Fibroblast of gingiva (primary cell): ENCODE measurements at places on chromosomes 1 and 21.

DNA sequence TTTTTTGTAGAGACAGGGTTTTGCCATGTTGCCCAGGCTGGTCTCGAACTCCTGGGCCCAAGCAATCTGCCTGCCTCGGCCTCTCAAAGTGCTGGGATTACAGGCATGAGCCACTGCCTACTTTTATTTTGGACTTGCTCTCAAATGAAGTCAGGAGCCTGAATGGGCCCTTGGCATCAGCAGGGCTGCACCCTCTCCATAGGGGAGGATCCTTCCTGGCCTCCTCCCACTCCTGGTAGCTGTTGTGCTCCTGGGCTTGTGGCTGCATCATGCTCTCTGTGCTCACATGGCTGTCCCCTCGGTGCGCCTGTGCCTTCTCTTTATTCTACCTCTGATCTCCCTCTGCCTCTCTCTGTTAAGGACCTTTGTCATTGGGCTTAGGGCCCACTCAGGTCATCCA lies 46.4 kb upstream of the DISP3 start:
- no peak for DNase-seq

DNA sequence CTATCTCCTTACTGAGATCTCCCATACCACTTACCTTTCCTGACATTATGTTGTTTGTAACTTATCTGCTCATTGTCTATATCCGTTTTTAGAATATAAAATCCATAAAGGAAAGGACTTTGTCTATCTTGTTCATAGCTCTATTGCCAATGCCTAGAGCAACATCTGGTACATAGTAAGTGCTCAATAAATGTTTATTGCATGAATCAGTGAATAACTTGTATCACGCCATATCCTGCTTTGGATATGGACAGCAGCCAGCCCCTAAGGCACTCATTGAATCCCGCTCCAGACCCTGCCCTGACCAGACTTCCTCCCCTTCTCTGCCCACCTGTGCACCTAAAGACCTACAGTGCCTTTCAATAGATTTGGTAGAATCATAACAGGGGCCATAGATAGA lies 298.1 kb upstream of the PLXNA2 start:
- no peak for DNase-seq

- peak; percentile 48 for DNase-seq
Measured at GRCh38 chr1:244171241-244171985, 120.3 kb downstream of the ZBTB18 start.

DNA sequence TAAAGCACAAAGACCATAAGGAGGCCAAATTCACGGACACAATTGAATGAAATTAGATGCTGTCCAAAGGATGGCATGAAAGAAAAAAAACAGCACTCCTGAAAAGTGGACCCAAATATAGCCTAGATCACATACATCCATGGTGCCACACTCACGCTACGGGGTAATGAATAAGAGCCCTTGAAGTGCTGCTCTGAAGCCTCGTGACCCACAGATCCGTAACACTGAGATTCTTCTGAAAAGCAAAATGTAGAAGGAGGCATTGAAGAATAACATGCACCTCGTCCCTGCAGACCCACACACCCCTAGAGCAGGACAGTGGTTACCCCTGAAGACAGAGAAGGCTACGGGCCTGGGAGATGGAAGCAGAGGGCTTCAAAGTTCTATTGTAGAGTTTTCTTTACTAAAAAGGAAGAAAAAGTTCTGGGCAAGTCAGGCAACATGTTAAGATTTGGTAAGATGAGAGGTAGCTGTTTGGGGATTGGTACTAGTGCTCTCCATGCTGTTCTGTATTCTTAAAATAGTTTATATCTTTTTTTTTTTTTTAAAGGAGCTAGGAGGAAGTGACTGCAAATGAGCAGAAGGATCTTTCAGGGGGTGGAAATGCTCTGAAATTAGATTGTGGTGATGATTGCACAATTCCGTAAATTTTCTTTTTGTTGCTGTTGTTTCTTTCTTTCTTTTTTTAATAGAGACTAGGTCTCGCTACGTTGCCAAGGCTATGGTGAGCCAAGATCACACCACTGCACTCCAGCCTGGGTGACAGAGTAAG lies 4.1 kb upstream of the ITGB2 start:
- peak; percentile 65 for DNase-seq

GRCh38 chr1:104238991-104239390 lies 489.3 kb downstream of the AMY1C start:
- peak; percentile 25 for DNase-seq

DNA sequence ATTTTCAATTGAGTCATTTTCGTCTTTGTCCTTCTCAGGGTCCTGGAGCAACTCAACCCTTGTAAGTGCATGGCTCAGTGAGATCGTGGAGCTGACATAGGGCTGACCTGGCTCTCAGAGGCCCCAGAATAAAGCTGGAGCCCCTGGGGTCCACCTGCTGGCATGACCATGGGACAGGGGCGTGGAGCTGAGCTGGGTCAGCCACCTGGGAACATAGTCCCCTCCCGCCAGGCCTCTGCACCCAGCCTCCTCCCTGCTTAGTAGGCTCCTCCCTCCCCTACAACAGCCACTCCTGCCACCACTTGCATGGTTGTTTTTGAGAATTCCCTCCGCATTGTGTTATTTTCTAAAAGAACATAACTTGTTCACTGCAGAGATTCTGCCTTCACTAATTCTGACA lies 3.1 kb upstream of the RIPK4 start:
- no peak for DNase-seq

GRCh38 chr1:157415661-157416060 lies 136.7 kb downstream of the FCRL5 start:
- no peak for DNase-seq

GRCh38 chr21:44349847-44350772 lies 3.3 kb upstream of the TRPM2 start:
- DNase-seq, result no peak

DNA sequence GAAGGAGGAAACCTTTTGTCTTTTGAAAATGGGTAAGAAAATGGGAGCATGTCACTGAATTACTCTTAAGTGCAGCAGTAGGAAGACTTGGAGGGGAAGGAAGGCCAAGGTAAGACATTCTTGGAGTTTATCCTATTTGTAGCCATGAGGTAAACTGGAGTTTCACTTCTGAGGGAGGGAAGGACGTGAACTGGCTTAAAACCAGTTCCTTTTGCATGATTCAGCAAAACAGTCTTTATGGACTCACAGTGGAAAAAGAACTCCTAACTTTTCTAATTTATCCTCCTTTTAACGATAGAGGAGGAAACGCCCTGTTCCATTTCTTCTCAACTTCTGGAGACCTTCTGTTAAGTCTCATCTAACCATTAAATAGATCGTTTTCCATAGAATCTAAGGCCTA lies 2.5 kb downstream of the PRDX6 start:
- DNase-seq, result peak; percentile 23

DNA sequence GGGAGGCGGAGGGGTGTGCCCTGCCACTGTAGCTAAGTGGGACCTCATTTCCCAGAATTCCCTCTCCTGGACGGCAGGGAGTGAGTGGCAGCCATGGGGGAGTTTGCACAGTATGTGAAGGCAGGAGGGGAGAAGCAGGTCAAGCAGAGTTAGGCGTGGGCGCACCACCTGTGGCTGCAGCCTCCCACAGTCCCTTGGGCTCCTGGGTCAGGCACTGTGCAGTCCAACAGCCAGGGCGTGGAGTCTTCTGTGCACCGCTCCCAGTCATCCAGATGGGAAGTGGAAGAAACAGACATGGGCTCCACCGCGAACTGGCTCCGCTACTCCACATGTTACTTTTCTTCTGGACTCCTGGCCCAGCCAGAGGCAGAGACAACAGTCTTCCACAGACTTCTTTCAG lies 85.4 kb upstream of the TIAM1 start:
- no peak for DNase-seq

DNA sequence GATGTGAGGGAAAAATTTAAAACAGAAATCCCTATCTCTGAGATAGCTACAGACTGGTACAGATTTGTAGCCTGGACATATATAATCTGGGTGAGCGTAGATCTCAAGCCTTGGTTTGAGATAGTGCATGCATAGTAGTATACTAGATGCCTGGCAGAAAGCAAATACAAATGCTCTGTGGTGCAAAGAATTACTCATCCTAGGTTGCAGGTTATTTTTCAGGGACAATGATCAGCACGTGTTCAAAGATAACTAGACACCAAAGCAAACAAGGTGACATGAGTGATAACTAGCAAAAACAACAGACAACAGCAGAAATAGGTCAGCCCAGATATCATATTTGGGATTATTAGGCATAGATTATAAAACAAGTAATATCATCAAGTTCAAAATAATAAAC lies 292.5 kb downstream of the HLX start:
- DNase-seq, result no peak

DNA sequence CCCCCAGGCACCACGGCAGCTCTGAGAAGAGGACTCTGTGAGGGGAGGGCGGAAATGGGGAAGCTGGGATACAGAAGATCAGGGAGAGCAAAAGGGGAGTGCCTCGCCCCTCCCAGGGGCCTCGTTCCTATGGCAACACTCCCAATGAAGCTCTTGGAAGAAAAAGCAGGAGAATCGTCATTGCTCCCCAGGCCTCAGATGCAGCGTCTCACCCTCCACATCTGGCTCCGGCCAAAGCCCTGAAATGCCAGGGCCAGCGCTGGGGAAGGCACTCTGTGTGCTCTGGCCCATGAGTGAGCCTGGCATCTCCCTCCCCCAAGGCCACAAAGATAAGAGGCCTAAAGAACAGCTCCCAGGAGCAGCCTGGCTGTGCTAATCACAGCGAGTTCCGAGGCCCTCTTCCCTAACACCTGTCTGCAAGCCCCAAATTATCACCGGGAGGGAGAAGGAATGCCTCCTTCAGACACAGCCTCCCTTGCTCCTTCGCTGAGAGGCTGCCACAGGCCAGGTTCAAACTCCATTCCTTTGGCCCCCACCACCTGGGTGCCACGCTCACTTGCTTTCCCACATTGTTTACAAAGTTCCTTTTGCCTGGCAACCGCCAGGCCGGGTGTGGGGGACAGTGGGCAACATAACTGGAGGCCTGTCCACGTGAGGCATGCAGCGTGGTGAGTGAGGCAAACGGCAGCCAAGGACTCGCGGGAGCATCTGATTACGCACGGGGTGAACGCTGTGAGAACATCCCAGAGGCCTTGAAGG lies 27.8 kb downstream of the ECE1 start:
- DNase-seq, result peak; percentile 97

- peak; percentile 64 for DNase-seq
Measured at GRCh38 chr1:47991187-47991586, 6.0 kb downstream of the TRABD2B start.

DNA sequence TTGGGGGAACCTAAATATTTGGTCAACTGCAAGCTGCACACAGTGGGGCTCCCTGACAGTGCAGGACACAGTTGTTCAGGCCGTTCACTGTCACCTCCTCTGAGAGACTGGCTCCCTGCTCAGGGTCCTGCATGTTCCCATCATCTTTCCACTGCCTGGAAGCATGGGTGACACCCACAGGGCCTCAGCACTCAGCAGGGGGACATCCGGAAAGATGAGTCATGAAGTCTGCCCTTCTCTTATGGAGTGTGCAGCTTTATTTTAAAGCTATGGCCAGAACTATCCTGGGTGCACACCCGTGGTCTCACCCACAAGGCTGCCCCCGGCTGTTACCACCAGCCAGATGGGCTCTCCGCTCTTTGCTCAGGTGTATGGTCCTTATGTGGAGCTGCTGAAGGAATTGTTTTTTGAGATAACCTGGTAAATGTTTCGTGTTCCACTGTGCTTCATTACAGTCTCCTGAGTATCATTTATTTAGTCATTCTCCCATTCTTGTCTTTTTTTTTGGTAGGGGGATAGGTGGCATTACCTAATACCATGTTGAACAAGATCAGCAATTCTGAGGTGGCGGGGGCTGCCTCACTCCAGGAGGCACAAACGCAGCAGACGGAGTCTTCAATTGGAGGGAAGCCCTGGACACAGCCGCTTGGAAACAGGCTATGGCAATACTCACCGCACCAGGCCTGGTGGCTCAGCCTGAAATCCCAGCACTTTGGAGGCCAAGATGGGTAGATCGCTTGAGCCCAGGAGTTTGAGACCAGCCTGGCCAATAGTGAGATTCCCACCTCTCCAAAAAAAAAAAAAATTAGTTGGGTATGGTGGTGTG lies 14.3 kb downstream of the TRIM11 start:
- DNase-seq, result no peak

DNA sequence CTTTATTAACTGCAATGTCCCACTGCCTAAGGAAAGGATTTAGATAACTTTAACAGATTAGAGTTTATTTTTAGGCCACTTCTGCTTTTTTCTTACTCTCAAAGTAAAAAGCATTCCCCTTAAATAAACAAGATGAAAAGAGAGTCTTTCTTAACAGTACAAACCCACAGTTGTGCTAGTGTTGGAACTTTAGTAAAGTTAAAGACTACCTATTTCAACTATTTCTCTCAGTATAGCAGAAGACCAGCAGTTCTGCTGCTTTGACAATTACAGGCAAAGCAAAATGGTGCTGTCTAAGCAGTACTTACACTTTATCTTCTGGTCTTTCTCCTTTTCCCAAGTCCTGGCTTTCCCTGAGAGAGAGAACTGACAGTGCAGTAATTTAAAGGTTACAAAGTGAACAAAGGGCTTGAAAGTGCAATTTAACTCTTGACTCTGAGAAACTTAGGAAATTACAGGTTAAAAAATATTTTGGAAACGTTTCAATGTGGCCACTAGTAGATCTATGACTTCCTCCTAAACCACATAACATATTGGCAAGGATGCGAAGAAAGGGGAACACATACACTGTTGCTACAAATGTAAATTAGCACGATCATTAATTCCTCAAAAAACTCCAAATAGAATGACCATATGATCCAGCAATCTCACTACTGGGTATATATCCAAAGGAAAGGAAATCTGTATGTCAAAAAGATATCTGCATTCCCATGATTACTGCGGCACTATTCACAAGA lies 135.4 kb upstream of the POGK start:
- no peak for DNase-seq

- no peak for DNase-seq
Measured at GRCh38 chr1:168164771-168165170, 14.0 kb upstream of the TIPRL start.
